ENCODE measurements at places on chromosomes 7 and 10.

- DNase-seq = no peak
Observed at GRCh38 chr10:12042409-12042796, 206 bp downstream of the UPF2 start.

DNA sequence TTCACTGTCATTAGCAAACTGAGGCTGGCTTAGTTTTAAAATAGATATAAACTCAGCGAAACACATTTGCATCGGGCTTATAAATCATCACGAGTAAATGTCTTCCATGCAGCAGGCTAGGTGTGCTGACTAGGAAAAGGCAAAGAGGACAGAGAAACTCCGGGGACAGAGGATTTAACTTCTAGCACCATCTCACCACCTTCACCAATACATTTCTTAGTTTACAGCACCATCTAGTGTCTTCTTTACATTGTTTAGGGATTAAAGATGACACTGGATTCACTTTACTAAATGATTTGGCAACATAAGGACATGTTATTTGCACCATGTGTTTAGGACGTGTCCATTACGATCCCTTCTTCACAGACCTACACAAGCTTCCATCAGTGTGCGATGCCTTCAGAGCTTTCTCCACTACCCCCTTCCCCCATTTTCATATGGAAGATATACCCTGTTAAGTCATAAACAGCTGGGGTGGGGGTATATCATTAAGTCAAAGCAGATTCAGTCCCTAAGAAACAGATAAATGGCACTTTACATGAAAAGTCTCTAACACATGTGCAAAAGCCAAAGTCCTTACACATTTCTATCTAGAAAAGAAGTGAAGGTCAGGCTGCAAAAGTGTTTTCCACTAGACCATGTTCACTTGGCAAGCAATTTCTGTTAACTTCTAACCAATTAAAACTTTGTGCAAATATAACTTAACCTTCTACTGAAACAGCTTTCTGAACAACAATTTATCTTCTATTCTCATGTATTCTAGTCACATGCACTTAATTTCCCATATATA, 103.3 kb downstream of the GRB10 start:
- no peak for DNase-seq

GRCh38 chr10:24247841-24248240, 38.9 kb downstream of the KIAA1217 start:
- DNase-seq = no peak

- DNase-seq = no peak
Observed at GRCh38 chr7:46852795-46853194, 729.1 kb downstream of the TNS3 start.

GRCh38 chr10:67779465-67780203, 58.4 kb downstream of the DNAJC12 start:
- peak; percentile 50 for DNase-seq

- DNase-seq = no peak
Observed at GRCh38 chr10:98419469-98420261, 4.7 kb upstream of the PYROXD2 start.

GRCh38 chr10:9608602-9609001, 1409.1 kb upstream of the CELF2 start:
- DNase-seq = no peak

- DNase-seq = peak; percentile 28
Observed at GRCh38 chr7:143263266-143264195, at the start of gene GSTK1. GSTK1 (plus strand) TSS chr7:143263441; CDS start chr7:143263514, 73 bp downstream.

- no peak for DNase-seq
Observed at GRCh38 chr7:85290269-85290668, 103.4 kb upstream of the SEMA3D start.

DNA sequence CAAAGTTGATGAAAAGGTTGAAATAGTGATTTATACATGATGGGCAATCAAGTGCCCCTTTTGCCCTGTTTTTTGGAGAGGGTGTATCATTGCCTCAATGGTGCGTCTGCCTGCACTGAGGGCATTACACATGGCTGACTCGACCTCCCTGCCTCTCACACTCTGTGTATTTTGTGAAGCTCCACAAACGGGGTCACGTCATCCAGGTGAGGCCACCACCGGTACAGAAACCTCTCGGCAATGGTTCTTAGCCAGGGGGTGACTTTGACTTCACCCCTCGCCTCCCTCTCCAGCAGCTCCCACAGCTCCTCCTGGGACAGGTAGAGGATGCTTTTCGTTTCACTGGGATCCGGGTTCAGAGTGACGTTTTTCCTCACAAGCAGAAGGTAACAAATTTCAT, 6.3 kb downstream of the IDI2 start:
- no peak for DNase-seq

DNA sequence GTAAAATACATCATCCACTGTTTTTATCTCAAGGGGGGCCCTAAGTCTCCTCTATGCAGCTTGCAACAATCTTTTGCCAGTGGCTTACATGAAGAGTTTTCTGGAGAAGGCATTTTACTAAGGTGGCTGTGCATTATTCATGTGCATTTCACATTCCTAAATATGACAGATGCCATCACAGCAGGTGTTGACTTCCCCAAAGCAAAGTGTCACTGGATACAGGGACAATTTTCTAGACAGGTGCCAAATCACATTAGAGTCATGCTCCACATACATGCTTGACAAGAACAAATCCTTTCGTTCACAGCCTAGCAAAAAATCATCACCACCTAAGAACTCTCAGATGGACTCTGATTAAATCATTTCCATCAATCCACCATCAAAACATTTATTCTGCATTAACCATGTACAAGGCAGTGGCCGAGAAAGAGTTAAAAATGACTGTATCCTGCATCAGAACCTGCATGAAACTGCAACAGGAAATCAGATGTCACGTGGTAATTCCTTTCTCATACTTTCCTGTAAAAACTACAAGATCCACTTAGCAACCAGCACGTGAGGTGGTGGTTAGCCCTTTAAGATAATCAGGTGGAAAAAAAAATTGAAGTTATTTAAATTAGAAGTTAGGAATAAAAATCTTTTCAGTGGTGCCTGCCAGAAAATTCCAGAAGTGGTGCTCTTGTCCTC, 88.2 kb upstream of the AFAP1L2 start:
- no peak for DNase-seq

- no peak for DNase-seq
Observed at GRCh38 chr7:90474284-90475210, 5.1 kb downstream of the PTTG1IP2 start.

GRCh38 chr10:19749185-19749729, 67.0 kb upstream of the PLXDC2 start:
- DNase-seq = no peak

GRCh38 chr10:123421461-123421860, 244.7 kb upstream of the GPR26 start:
- no peak for DNase-seq

- no peak for DNase-seq
Observed at GRCh38 chr10:69259547-69260243, 18.6 kb upstream of the HK1 start.

Data from amniotic stem cell (primary cell).